Tibial artery (tissue), 4 donors: ENCODE measurements at places on chromosomes 6 and 20.

- H3K4me1 ChIP-seq: peaks cover 5% of the 10 kb centered on the region
- H3K4me3 ChIP-seq: no peak overlapping the region
- no peaks in the 10 kb centered on the region for H3K27me3 ChIP-seq
- no peaks in the 10 kb centered on the region for H3K36me3 ChIP-seq
- no peak overlapping the region for H3K27ac ChIP-seq
Observed at GRCh38 chr6:111747829-111748228, 125.4 kb downstream of the FYN start.

DNA sequence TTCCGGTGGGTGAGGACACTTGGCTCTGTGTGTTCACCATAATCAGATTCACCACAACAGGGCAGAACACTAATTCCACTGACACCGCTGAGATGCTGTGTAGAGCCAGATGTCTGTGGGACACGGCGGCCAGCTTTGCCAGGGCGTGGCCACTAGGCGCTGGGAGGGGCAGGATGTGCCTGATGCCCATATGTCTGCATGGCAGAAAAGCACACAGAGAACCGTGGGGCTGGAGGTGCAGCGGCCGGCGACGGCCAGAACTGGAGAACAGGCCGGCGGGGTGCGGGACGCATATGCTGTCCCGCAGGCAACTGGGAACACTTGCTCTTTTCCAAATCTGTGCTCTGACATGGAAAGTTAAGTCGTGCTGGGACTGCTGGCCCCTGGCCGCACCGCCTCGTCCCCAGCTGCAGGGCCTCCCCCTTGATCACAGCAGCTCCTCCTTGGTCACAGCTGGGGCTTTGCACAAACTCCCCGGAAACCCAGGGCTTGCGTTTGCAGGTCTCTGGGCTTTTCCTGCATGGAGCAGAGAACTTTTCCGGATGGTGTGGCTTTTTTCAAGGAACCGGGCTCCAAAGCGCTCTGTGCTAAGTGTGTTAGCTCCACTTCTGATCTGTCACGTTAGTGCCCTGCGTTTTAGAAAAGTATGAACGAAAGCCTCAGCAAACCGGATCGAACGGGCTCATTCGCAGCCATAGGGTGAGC, 31.1 kb downstream of the NTSR1 start:
- no peaks in the 10 kb centered on the region for H3K27me3 ChIP-seq
- no peak overlapping the region for H3K27ac ChIP-seq
- no peaks in the 10 kb centered on the region for H3K4me1 ChIP-seq
- H3K36me3 ChIP-seq: no peaks in the 10 kb centered on the region
- DNase-seq: no peak

DNA sequence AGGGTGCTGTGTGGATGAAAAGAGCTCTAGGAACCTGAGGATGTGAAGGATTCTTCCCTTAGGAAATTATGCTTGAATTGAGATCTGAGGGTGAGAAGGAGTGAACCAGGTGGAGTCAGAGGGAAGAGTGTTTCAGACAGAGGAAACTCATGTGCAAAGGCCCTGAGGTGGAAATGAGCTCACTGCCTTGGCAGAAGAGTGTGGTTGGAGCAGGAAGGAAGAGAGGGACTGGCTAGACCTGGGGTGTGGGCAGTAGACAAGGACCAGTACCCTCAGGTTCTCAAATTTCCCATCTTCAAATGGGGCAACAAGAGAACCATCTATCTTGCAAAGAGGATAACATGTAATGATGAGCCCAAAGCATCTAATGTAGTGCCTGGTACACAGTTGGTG, 24.0 kb upstream of the GTSF1L start:
- H3K36me3 ChIP-seq: no peaks in the 10 kb centered on the region
- no peaks in the 10 kb centered on the region for H3K27me3 ChIP-seq
- H3K27ac ChIP-seq: no peak overlapping the region
- no peaks in the 10 kb centered on the region for H3K4me1 ChIP-seq
- no peak for DNase-seq

DNA sequence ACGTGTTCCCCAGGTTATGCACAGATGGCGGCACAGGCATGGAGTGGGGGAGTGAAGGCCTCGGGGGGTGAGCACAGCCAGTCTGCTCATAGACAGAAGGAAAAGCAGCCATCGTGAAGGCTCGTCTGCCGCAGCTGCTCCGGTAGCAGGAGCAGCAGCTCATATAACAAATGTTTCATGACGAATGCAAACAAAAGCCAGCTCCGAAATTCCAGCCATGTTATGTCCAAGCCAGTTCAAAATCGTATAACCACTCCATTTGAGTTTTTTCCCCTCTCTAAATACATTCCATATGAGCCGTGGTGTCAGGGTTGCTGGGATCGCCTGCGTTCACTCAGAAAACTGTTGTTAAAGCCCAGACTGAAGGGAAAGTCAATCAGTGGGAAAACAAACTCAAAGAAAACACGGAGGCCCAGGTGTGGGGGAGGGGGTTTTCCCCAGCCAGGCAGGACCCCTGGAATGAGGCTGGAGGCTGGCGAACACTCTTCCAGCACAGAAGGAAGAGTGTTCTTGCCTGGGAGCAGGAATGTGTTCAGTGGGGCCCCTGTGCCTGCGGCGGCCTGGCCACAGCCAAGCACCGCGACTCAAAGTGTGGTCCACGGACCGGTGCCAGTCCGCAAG, 280.4 kb upstream of the TAB2 start:
- H3K36me3 ChIP-seq: no peaks in the 10 kb centered on the region
- no peak for DNase-seq
- H3K4me1 ChIP-seq: no peaks in the 10 kb centered on the region
- no peak overlapping the region for H3K27ac ChIP-seq

GRCh38 chr6:12473494-12473893, 183.3 kb downstream of the EDN1 start:
- H3K36me3 ChIP-seq: no peaks in the 10 kb centered on the region
- no peak for DNase-seq
- peak overlapping the region; percentile 70 for H3K27ac ChIP-seq
- H3K27me3 ChIP-seq: no peaks in the 10 kb centered on the region

GRCh38 chr20:63585616-63586565, 11.9 kb upstream of the HELZ2 start:
- no peaks in the 10 kb centered on the region for H3K27me3 ChIP-seq
- H3K27ac ChIP-seq: no peak overlapping the region
- H3K4me1 ChIP-seq: no peaks in the 10 kb centered on the region
- peaks cover 20% of the 10 kb centered on the region for H3K36me3 ChIP-seq
- no peak overlapping the region for H3K4me3 ChIP-seq
